M059J (cell line): ENCODE measurements at places on chromosomes 3 and 15.
A peak's percentile ranks its signal among the peaks of the same experiment; 100 is the strongest.

- no peak for DNase-seq
These were observed 27.2 kb downstream of the SYNM start for GRCh38 chr15:99132122-99132521.

DNA sequence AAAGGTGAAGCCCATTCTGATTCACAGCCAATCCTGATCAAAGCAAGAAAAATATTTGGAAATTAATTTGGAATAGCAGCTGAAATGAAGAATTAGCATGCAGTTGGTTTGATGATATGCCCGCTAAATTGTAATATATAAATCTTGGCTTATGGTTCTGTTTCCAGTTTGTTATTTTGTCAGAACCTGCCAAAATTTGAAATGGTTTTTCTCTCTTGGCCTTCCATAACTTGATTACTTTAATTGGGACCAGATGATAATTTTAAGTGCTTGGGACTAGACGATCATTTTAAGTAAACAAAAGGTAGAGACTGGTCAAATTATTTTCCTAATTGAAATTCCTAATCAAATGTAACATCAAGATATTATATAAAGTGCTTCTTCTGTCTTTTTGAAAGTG lies 842.4 kb downstream of the TBL1XR1 start:
- no peak for DNase-seq

GRCh38 chr15:63396152-63396928 lies 14.7 kb upstream of the CA12 start:
- no peak for DNase-seq

DNA sequence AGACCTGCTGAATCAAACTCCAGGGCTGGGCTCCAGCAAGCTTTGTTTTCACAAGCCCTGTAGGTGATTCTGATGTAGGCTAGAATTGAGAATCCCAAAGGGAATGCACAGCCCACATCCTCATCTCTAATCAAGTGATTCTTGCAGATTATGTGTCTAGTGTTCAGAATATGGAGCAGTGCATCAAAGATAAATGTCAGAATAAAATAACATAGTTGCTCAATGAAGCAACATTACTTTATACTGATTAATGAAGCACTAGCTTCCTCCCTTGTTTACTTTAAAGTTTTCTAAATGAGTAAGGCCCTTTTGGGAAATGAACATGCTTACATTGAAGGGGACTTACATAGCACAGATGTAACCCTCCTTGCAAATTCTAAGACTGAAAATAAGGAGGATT lies 39.2 kb downstream of the NUP210 start:
- DNase-seq: no peak

- peak; percentile 11 for DNase-seq
These were observed 67.8 kb downstream of the ITGA11 start for GRCh38 chr15:68364028-68364659.

DNA sequence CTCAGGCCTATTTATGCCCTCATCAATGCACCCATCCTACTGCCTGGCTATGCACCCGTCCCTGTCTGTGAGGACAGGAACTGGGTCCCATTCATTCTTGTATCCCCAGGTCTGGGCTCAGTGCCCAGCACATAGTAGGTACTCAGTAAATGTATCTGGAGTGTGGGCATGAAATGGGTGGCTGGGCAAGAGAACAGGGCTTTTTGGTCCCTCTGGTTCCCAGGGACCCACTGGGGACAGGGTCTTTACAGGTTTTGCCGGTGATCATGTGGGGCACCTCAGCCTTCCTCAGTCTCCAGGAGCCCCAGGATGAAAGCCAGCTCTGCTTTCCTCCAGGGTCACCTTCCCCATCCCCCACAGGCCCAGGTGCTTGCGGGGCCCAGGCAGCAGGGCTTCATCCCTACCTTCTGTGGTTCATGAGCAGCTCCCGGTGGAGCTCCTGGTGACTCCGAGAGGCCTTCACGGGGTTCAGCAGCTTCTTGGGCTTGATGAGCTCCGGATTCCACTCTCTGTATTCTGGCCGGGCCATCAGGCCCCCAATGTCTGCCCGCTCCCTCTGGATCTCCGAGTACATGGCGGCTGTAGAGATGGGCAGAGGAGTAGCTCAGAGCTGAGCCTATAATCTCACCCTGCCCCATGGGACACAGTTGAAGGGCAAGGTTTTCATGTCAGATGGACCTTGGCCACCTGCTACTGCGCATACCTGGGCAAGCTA lies 7.7 kb downstream of the FAM107A start:
- no peak for DNase-seq

GRCh38 chr3:58157700-58158099 lies 53.1 kb downstream of the DNASE1L3 start:
- no peak for DNase-seq
